ENCODE measurements at places on chromosomes 5 and 9.

DNA sequence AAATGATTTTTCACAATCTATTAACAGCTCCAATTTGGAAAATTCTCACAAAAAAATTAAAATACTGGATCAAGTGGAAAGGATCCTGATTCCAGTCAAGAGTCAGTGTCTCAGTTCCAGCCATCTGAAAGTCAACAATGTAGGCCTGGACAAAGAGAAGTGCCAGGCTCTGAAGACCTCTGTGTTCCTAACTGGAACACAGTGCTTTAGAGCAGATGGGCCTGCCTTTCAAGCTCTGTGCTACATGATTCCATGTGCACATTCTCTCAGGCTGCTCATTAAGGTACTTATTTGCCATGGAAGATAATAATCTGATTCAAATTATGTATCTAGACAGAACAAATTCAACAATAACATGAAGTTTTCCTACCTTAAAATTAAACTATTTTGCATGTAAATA lies 30.2 kb upstream of the ALDH1A1 start:
- no peak for DNase-seq

GRCh38 chr9:25418974-25419373 lies 259.3 kb downstream of the TUSC1 start:
- no peak for DNase-seq

GRCh38 chr9:133968966-133969617 lies 23.0 kb downstream of the VAV2 start:
- DNase-seq: no peak

DNA sequence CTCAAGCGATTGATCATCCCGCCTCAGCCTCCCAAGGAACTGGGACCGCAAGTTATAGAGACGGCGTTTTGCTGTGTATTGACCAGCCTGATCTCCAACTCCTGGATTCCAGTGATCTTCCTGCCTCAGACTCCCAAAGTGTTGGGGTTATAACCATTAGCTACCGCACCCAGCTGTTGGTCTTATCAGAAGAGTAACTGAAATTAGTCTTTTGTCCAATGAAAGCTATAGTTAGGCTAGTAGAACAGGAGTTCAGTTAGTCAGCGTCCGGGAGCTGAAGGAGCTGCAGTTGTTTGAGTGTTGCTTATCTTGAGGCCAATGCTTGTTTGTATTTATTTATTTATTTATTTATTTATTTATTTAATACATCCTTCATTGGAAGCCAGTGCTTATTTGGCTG lies 3.2 kb upstream of the MIGA2 start:
- no peak for DNase-seq

GRCh38 chr5:159459951-159460538 lies 129.8 kb upstream of the IL12B start:
- DNase-seq: no peak

DNA sequence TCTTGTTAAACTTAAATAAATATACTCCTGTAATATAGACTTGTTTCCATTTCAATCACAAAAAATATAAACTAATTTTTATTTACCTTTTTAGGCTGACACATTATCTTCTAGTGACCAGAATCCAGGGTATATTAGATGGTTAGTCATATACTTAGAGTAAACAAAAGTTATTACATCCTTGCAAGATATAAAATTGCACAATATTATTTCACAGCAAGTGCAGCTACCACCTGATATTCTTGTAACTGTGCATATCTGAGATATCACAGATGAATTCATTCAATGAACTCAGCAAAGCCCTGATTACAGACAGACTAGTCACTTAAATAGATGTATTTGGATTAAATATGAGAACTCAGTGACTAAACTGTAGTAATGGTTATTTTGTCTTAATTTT lies 25.6 kb upstream of the ARRDC3 start:
- no peak for DNase-seq
